ENCODE measurements at places on chromosomes 5 and 9.

- no peak for DNase-seq
Measured at GRCh38 chr9:96109680-96110351, 192.2 kb downstream of the HSD17B3 start.

GRCh38 chr5:41856644-41857491, 13.4 kb downstream of the OXCT1 start:
- peak; percentile 77 for DNase-seq

DNA sequence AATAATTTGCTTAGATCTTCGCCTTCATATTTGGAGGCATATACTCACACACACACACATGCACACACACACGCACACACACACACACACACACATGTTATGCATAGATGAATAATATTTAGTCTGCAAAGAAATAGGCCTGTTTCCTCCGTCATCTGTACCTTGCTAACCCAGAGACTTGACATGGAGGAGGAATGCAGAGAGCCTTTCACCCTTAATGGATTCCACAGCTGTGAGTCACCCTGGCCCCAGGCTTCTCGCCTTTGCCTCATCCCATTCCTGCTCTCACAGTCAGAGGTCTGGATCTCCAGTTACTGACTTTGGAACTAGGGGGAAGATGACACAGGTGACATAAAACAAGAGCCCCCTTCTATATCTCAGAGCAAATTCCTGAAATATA, 29.7 kb downstream of the ZNF462 start:
- DNase-seq, result no peak

GRCh38 chr9:123003466-123003865, 30.0 kb upstream of the GPR21 start:
- no peak for DNase-seq

DNA sequence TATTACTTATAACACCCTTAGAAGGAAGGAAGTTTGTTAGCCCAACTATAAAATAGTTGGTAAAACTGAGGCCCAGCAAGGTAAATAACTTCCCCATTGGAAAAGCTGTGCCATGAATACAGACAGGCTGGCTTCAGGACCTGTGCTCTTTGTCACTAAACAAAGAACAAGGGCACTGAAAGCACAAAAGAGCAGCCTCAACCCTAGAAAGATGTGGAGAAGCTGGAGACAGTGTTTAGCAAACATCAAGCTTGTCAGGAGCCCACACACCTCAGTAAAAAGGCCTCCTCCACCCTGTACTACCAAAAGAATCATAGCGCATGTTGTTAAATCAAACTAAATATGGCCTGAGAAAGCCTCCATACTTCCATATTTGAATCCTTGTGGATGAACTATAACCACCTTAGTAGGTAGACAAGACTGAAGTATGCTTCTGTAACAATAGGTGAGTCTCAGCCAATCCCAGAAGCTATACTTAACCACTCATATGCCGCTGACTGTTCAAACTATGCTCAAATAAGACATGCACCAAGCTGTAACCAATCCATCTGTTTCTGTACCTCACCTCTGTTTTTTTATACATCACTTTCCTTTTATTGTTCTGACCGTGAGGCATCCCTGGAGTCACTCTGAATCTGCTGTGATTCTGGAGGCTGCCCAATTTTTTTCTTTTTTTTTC, 18.4 kb upstream of the SCGB3A2 start:
- no peak for DNase-seq

DNA sequence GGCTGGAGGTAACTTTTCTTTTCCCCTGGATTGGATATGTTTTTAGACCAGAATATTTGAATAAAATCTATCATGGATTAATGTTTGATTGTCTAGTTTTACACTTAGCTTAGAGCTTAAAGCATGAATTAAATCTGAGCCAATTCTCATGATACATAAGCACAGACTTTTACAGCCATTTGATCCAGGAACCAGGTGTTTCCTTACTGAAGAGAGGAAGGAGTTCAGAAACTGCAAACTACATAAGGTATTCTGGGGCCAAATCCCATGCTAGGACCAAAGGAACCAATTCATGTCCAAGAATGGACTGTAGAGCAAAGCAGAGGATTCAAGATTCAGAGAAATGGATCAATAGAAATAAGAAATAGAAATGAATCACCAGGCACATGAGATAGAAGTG, 360.4 kb upstream of the ZNF608 start:
- DNase-seq, result no peak

DNA sequence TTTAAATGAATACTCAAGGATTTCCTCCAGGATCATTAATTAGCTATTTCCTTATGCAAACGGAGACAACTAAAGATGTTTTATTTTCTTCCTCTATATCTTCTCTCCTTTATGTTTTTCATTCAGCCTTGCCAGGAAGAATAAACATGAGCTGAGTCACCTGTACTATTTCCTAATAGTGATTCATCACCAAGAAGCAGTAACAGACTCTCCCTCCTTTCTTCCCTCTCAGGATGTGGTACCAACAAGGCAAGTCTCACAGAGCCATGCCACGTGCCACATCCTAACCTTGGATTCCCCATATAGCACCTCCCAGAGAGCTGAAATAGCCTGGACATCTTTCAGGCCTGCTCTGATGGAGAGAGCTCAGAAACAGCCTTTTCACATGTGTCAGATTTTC, 758.6 kb upstream of the DMAC1 start:
- DNase-seq, result no peak

DNA sequence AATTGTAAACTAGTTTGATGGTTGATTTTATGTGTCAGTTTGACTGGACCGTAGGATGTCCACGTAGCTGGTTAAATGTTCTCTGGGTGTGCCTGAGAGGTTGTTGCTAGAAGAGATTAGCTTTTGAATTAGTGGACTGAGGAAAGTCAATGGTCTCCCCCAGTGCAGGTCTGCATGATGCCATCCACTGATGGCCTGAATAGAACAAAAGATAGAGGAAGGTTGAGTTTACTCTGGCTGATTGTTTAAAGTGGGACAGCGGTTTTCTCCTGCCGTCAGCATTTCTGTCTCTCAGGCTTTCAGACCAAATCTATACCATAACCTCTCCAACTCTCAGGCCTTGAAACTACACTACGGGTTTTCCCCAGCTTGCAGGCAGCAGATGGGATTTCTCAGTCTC, 899.2 kb upstream of the WWC1 start:
- DNase-seq, result no peak

DNA sequence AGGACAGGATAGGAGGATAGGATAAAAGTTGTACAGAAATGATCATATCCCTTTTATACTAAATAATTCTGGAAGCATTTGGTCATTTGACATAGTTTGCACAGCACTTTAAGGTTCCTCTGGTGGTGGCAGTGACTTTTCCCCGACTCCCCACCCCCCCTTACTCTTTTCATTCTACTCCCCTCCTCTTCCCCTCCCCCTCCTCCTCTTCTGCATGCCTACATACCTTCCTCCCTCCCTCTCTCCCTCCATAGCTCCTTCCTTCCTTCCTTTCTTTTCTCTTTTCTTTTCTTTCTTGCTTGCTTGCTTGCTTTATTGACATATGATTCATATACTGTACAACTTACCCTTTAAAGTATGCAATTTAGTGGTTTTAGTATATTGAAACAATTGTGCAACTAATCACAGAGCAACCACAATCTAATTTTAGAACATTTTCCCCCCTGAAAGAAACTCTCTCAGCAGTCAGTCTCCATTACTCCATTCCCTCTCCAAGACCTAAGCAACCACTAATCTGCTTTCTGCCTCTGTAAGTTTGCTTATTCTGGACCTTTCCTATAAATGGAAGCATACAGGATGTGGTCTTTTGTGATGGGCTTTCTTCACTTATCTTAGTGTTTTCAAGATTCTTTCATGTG, 159.0 kb downstream of the HACD4 start:
- DNase-seq, result no peak

DNA sequence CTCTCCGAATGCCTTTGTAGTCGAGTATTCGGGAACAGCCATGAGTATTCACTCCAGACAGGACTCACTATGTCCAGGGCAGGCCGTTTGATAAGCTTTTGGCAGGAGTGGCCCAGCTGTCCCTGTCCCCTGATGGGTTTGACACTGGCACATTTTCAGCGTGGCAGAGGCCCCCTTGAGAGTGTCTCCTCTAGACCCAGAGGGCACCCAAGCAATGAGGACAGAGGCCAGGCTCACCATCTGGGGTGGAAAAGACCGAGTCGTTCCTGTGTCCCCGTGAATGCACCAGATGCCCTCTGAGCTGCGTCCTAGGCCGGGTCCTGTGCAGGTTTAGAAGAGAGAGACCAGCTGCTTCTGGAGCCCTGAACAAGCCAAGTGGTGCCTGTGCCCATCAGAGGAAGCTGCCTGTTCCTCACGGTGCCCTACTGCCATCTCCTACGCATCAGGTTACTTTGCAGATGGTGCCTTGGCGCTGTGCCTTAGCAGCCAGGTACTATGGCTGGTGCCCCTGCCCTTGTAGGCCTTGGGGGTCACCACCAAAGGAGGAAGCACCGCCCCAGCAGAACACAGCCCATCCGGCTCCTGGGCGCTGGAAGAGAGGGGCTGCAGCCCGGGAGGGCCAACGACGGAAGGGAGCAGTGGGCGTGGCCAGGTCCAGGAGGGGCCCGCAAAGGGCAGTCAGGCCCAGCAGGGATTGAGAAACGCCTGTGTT, 42.4 kb downstream of the LRSAM1 start:
- DNase-seq, result no peak

- peak; percentile 29 for DNase-seq
Measured at GRCh38 chr9:101465326-101465915, 29.8 kb upstream of the ALDOB start.

- DNase-seq, result no peak
Measured at GRCh38 chr9:35448496-35448895, 41.4 kb upstream of the RUSC2 start.

- DNase-seq, result peak; percentile 76
Measured at GRCh38 chr5:32538031-32538547, 47.3 kb upstream of the SUB1 start.

DNA sequence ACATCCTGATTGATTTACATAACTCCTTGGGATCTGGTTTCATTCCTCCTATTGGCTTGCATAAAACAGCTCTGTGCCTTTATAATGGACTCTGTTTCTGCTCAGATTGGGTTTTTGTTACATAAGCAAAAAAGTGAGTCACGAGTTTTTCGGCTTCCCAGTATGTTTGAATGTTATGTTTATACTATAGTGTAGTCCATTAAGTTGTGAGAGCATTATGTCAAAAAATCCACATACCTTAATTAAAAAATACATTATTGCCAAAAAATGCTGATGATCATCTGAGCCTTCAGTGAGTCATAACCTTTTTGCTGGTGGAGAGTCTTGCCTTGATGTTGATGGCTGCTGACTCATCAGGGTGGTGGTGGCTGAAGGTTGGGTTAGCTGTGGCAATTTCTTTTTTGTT, 144.6 kb downstream of the CCDC171 start:
- DNase-seq, result no peak

- no peak for DNase-seq
Measured at GRCh38 chr9:132062806-132063205, 16.9 kb downstream of the MED27 start.

GRCh38 chr5:113771483-113771882, 258.0 kb downstream of the YTHDC2 start:
- DNase-seq, result no peak

DNA sequence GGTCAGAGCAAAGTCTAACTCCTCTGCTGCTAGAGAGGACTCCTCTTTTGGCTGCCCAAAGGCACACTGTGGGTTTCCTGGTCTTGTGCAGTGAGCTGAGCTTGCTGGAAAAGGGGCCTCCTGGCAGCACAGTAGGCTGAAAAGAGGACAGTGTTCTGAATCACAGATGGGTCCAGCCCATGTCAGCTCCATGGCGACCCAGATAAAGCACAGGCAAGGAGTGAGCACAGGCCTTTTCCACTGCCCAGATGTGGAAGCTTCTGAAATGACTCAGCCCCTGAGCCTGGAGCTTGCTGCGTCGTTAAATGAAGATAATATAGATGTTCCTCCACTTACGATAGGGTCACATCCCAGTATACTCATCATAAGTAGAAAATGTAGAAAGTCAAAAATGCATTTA, 8.1 kb downstream of the CCDC180 start:
- DNase-seq, result no peak

- DNase-seq, result no peak
Measured at GRCh38 chr9:128104171-128104618, 23.3 kb downstream of the PTGES2 start.

DNA sequence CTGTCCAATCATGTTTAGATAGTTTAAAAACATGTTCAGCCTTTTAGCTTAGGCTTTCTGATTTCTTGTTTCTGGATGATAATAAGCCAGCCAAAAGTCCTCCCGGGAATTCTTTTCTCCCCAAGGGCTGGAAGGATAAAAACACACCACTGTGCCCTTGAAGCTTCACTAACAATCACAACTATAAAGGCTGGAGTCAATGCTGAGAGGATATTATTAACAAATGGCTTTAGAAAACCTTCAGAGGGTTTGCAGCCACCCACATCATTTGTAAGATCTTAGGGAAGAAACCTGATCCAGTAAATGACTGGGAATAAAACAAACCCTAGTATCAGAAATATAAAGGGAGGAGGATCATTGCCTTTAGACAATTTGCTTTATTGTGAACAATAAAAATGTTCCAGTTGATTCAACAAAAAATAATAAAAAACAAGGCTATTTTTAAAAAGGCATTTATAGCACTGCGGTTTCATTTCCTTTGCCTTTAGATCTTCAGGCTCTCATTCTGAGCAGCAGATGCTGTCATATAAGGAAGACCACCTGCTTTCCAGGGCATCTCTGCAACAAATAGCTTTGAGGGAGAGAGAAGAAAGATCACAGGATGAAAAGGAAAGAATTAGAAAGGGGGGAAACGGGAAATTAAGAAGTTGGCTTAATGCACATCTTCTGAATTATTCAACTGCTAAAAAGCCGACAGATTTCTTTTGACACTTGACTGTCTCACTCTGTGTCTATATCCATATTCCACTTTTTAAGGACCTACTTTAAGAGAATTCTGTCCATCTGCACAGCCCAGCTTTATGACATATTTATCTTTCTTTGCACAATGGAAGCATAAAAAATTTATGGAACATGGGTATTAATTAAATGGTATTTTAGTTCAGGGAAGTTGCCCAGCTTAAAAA, 277.2 kb upstream of the SLC24A2 start:
- DNase-seq, result peak; percentile 64

GRCh38 chr9:100602342-100602801, 24.5 kb downstream of the CAVIN4 start:
- peak; percentile 44 for DNase-seq

- no peak for DNase-seq
Measured at GRCh38 chr9:133553123-133553522, 18.6 kb downstream of the ADAMTSL2 start.

- DNase-seq, result no peak
Measured at GRCh38 chr5:116456036-116456435, 118.6 kb downstream of the SEMA6A start.

DNA sequence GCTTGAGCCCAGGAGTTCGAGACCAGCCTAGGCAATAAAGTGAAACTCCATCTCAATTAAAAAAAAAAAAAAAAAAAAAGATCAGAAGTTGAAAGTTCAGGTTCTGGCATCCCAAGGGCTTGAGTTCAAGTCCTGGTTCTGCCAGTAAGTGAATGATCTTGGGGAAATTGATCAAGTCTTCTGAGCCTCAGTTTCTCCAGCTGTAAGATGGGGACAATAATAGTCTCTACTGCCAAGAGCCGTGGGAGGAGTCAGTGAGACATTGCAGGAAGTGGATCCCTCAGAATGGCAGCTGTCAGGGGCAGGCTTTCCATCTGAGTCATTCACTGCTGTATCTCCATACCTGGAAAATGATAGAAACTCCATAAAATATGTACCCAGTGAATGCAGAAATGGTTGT, 37.8 kb upstream of the FUBP3 start:
- DNase-seq, result no peak

GRCh38 chr5:158390577-158390976, 531.6 kb upstream of the CLINT1 start:
- peak; percentile 46 for DNase-seq

Data from OCI-LY7 (cell line).